ENCODE measurements at places on chromosomes 16 and 17.

DNA sequence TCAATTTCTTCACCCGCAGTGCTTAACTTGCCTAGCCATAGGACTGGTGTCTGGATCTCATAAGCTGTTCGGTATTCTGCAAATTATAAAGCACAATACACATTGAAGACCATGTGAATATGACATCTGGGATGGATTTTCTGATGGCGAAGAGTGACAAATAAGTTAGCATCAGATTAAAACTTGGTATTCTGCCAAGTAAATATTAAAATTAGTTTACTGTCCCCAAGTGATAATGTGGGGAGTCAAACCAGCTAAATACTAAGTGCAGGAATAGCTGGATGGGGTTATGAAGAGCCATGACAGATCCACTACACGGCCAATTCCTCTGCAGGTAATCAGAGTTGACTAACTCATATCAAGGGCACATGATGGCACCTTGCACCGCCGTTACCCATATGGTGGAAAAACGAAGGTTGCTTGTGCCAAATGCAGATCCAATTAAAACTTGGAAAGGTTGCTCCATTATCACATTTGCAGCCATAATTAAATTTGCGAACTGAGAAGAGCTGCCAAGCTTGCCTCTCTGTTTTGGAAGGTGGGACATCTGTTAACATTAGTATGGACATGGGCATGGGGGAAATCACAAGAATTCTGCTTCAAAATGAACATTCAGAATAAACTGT lies 114.9 kb upstream of the TOM1L1 start:
- no peak for DNase-seq
- H3K4me3 ChIP-seq, result no peak overlapping the region
- H3K36me3 ChIP-seq, result no peaks in the 10 kb centered on the region
- H3K27me3 ChIP-seq, result no peaks in the 10 kb centered on the region
- no peak overlapping the region for H3K27ac ChIP-seq
- H3K4me1 ChIP-seq, result no peaks in the 10 kb centered on the region

GRCh38 chr16:12231666-12232065 lies 255.1 kb downstream of the SNX29 start:
- DNase-seq, result no peak
- H3K27me3 ChIP-seq, result no peaks in the 10 kb centered on the region
- no peaks in the 10 kb centered on the region for H3K4me1 ChIP-seq
- H3K36me3 ChIP-seq, result no peaks in the 10 kb centered on the region
- H3K27ac ChIP-seq, result no peak overlapping the region
- H3K4me3 ChIP-seq, result no peak overlapping the region

DNA sequence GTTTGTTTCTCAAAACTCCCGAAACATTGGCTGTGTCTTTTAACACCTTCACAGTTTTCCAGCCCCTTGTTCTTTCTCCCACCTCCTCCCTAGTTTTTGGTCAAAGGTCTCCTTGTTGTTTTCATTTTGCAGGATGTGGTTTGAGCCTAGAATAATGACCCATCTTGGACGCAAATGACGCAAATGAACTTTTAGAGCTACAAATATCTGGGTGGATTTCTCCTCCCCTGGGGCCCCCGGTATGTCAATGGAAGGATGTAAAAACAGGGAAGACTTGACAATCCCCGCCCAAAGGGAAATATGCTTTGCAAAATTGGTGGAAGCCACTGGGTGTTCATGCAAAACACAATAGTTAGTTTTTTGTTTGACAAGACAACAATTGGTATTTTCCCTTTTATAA lies 236.0 kb upstream of the IRX3 start:
- no peak overlapping the region for H3K27ac ChIP-seq
- H3K4me3 ChIP-seq, result no peak overlapping the region
- H3K36me3 ChIP-seq, result no peaks in the 10 kb centered on the region
- H3K4me1 ChIP-seq, result no peaks in the 10 kb centered on the region
- DNase-seq, result no peak

- DNase-seq, result no peak
- H3K4me1 ChIP-seq, result no peaks in the 10 kb centered on the region
- no peak overlapping the region for H3K27ac ChIP-seq
- H3K4me3 ChIP-seq, result no peak overlapping the region
- H3K27me3 ChIP-seq, result peaks cover 91% of the 10 kb centered on the region
Measured at GRCh38 chr17:79188048-79188447, 113.4 kb downstream of the ENGASE start.

DNA sequence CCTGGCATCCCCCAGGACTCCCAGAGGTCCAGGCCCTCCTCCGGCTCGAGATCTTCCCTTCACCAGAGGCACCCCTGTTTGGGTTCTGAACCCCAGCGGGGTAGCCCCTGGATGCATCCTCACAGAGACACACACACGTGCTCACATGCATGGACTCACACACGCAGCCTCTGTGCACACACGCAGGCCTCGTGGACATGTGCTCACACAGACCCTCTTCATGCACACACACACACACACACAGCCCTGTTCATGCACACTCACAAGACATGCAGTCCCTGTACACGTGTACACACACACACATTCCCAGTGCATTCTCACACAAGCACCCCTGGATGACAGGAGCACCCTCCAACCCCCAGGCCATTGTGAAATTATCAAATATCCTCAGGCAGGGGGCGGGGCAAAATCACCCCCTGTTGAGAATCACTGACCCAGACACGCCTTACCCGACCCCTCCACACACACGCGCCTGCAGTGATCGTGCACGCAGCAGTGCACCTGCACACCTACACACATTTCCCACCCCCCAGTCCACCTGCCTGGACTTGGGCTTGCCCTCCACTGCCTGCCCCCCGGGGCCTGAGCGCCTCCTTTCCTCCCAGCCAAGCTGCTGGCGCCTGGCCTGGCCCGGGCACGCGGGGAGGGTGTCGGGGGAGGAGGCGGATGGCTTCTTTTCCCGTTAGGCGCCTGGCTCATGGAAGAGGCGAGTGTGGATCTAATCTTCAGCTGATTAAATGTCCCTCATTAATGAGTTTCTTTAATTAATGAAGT lies 62.6 kb downstream of the ENGASE start:
- no peaks in the 10 kb centered on the region for H3K4me1 ChIP-seq
- no peak overlapping the region for H3K4me3 ChIP-seq
- no peak overlapping the region for H3K27ac ChIP-seq
- no peak for DNase-seq
- H3K27me3 ChIP-seq, result no peaks in the 10 kb centered on the region
- no peaks in the 10 kb centered on the region for H3K36me3 ChIP-seq

DNA sequence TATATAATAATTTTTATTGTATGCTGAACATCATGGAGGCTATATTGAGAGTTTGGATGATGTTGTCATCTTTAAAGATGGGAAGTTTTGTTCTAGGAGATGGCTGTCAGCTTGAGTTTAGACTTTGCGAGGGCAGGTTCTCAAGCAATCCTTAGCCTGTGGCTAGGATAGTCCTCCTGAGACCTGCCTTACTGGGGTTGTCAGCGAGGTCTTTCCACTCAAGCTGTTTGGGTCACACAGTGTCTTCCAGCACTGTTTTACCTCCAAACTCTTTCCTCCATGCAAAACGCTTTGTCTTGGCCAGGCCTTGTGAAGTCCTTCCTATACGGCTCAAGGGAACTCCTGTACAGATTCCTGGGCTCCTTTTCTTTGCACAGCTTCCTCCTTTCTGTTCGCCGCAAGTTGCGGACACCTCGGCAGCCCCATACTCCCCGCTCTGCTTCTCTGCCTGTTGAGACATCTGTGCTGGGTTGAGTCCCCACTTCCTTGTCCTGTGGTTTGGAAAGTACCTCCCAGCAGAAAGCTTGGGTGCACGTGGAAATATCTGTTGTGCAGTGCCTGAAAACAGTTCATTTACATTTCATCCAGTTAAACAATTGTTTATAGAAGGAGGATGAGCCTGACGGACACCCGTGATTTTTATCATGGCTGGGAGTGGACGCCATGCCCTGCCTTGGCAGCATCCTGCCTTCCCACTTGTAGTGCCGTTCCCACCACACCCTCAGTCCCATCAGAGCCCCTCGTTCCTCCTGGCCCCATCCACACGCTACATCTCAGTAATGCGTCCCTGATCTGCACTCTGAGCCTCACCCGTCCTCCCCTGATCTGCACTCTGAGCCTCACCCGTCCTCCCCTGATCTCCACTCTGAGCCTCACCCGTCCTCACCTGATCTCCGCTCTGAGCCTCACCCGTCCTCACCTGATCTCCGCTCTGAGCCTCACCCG lies 55.0 kb upstream of the CBFA2T3 start:
- peak overlapping the region; percentile 44 for H3K4me3 ChIP-seq
- peak; percentile 61 for DNase-seq
- H3K36me3 ChIP-seq, result no peaks in the 10 kb centered on the region
- H3K27me3 ChIP-seq, result no peaks in the 10 kb centered on the region

DNA sequence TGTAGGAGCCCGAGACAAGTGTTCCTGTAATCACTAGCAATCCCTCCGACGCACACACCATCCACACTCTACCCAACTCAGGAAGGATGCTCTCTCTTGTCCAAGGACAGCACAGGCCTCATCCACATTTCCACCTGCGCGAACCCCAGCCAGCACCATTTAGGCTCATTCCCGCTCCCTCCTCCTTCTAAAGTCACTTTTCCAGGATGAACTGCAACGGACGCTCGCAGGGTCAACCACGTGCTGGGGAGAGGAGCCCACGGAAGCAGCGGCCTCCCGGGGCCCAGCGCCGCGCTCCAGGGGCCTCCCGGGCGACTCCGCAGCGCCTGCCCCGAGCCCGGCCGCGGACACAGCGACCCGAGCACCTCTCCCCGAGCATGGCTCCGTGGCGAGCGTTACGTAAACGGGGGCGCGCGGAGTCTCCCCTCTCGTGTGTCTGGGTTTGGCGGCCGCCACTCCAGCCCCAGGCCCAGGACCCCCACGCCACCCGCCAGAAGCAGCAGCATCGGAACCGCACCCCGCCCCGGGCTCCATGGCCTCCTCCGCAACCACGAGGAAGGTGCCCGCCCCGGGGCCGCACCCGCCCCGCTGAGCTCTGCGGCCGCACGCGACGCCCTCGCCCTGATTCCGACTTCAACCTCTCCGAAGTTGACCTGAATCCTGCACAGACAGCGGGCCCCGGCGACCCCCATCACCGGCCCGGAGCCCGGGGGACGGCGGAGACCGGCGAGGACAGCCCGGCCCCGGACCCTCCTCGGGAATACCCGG lies 668 bp downstream of the USP36 start:
- H3K27ac ChIP-seq, result peak overlapping the region; percentile 79
- H3K4me3 ChIP-seq, result peak overlapping the region; percentile 64
- no peaks in the 10 kb centered on the region for H3K27me3 ChIP-seq
- peaks cover 41% of the 10 kb centered on the region for H3K4me1 ChIP-seq

GRCh38 chr17:51010173-51010675 lies 110.4 kb downstream of the SPAG9 start:
- no peak for DNase-seq
- H3K36me3 ChIP-seq, result peaks cover 4% of the 10 kb centered on the region
- H3K27me3 ChIP-seq, result no peaks in the 10 kb centered on the region
- H3K27ac ChIP-seq, result no peak overlapping the region
- H3K4me1 ChIP-seq, result no peaks in the 10 kb centered on the region

DNA sequence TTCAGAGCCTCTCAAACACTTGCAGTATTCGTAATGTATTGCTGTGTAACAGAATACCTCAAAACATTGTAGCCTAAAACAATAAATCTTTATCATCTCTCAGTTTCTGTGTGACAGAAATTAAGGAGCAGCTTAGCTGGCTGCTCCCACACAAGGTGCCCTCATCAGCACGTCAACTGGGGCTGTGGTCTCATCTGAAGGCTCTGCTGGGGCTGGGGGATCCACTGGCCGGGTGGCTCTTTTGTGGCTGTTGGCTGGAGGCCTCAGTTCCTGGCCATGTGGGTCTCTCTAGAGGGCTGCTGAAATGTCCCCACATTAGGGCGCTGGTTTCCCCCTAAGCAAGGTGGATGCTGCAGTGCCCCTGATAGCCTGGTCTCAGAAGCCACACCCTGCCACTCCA lies 113.4 kb upstream of the CIBAR2 start:
- no peaks in the 10 kb centered on the region for H3K27me3 ChIP-seq
- H3K36me3 ChIP-seq, result no peaks in the 10 kb centered on the region
- H3K27ac ChIP-seq, result no peak overlapping the region
- H3K4me3 ChIP-seq, result no peak overlapping the region
- no peaks in the 10 kb centered on the region for H3K4me1 ChIP-seq

DNA sequence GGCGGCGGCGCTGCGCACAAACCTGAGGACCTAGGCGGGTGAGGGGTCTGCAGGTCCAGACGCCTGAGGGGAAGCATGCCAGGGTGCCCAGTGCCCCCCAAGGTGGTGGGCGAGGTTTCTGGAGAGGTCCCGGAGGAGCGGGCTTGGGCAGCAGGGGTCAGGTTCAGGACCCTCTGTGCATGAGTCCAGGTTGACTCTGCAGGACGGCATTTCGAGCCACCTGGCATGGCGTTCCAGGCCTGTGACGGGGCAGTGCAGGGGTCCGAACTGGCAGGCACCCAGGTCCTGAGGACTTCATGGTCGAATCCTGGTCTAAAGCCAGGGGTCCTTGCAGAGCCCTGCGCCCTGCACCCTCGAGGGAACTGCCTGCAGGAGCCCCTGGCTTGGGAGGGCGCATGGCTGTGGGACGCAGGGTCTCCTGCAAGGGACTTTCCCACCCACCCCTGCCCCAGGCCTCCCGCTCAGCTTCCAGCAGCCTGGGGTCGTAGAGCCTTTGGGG lies 3.5 kb downstream of the SLC16A3 start:
- H3K27ac ChIP-seq, result no peak overlapping the region
- DNase-seq, result no peak
- no peaks in the 10 kb centered on the region for H3K27me3 ChIP-seq
- H3K4me3 ChIP-seq, result no peak overlapping the region

GRCh38 chr17:68293490-68294195 lies 2.3 kb downstream of the ARSG start:
- no peaks in the 10 kb centered on the region for H3K36me3 ChIP-seq
- DNase-seq, result no peak
- H3K27ac ChIP-seq, result no peak overlapping the region
- H3K4me3 ChIP-seq, result no peak overlapping the region
- no peaks in the 10 kb centered on the region for H3K27me3 ChIP-seq

DNA sequence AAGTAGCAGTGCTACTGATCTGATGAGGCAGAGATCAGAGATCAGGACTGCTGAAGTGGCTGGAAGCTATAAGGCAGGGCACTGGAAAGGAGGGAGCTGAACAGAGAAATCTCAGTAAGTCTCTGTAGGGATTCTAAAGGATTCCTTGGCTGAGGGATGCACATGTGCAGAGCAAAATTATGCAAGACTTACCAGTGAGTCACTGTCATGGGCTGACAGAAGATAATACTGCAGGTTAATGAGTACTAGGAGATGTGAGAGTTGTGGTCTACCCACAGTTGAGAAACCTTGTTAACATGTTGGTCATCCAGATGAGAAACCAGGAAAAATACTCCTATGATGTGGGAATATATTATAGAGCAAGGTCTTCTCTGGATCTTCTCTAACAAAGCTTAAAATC lies 378.1 kb downstream of the HAPSTR1 start:
- no peak overlapping the region for H3K4me3 ChIP-seq
- no peak for DNase-seq
- no peak overlapping the region for H3K27ac ChIP-seq

GRCh38 chr16:67942510-67943255 lies 1.2 kb downstream of the LCAT start:
- no peak overlapping the region for H3K4me3 ChIP-seq
- H3K36me3 ChIP-seq, result peaks cover 26% of the 10 kb centered on the region
- H3K4me1 ChIP-seq, result no peaks in the 10 kb centered on the region
- DNase-seq, result no peak

Data from T-cell (primary cell).